ENCODE measurements at places on chromosomes 13 and 19.

DNA sequence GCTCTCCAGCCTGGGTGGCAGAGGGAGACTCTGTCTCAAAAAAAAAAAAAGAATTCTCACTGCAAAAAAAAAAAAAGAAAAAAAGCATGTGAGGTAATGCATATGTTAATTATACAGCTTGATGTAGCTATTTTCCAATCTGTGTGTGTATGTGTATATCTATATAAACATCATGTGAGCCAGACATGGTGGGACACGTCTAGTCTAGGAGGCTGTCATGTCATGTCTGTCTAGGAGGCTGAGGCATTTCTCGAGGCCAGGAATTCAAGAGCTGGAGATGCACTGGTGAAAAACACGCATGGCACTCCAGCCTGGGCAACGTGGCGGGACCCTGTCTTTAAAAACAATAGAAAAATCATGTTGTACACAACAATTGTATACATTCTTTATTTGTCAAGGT is 6.9 kb upstream of the SBK3 start:
- no peak for DNase-seq

- peak; percentile 31 for DNase-seq
Measured at GRCh38 chr19:48806818-48807589, 3.8 kb downstream of the BCAT2 start.

- no peak for DNase-seq
Measured at GRCh38 chr19:16115301-16116039, 3.8 kb downstream of the RAB8A start.

DNA sequence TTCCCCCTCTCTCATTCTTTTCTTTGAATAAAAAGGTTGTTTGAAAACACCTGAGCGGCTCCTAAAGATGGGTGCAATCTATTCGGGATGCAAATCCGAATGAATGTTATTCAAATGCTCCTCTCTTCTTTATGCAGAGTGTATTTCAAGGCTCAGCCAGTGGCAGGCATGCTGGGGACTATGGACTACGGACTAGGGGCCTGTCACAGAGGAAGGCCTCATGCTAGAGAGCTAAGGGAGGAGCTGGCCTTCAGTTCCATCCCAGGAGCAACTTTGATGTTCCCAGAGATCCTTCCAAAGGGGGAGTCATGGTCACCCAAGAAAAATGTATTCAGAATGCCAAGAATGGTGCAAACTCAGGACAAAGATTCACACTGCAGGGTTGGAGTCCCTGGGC is 9.3 kb downstream of the ALOX5AP start:
- no peak for DNase-seq

DNA sequence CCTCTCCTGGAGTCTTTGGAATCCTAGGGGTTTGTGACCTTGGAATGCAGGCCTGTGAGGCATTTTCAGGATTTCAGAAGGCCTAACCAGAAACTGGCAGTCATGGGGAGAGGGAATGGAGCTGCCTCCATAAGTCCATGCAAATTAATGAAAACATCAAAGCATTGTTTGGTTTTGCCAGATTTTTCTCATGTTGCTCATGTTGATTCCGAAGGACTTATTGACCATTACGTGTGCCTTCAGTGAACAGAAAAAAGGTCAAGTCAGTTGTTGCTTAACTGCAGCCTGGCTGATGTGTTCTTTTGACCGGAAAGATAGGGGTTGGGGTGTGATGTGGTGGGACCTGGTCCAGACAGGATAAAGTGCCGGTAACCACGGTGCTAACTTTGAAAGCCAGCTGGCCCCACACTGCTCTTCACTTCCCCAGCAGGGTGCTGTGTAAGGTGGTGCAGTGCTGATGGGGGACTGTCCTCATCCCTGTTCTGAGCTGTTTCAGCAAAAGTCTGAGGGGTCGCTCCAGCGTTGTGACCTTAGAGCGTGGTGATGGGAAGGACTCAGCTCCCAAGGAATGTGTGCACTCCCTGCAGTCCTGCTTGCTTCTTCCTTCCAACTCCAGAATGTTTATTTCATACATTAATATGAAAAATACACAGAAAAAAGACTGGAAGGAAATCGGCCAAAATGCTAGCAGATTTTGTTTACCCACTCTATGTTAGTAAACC is 3.5 kb downstream of the RNF113B start:
- DNase-seq, result no peak

GRCh38 chr13:110457361-110457760 is 104.2 kb downstream of the RAB20 start:
- no peak for DNase-seq

- no peak for DNase-seq
Measured at GRCh38 chr13:68030152-68030809, 800.1 kb upstream of the PCDH9 start.

- DNase-seq, result no peak
Measured at GRCh38 chr19:55474269-55475265, 1.9 kb upstream of the ZNF628 start.

GRCh38 chr19:45144431-45145269 is 16.1 kb downstream of the NKPD1 start:
- DNase-seq, result no peak

GRCh38 chr13:37457612-37458011 is 141.0 kb downstream of the POSTN start:
- DNase-seq, result no peak

GRCh38 chr19:42115219-42115618 is 17.0 kb downstream of the POU2F2 start:
- DNase-seq, result no peak

DNA sequence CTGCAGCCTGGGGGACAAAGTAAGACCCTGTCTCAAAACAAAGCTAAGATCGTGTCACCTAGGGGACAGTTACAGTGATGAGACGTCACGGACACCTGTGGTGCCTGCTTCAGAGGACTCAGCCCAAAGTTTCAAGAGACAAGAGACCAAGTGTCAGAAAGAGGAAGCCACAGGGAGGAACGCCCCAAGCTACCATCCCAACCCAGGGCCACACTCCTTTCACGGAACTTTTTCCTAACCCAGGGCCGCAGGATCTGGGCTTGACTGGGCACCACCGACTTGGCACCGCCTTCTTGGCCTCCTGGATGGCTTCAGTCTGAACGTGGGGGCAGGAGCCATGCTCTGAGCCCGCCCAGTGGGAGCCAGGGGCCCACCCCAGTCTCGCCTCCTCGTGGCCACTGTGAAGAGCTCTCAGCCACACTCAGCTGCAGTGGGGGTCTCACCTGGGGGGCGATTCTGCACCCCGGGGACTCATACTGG is 8.5 kb downstream of the MOB3A start:
- no peak for DNase-seq

DNA sequence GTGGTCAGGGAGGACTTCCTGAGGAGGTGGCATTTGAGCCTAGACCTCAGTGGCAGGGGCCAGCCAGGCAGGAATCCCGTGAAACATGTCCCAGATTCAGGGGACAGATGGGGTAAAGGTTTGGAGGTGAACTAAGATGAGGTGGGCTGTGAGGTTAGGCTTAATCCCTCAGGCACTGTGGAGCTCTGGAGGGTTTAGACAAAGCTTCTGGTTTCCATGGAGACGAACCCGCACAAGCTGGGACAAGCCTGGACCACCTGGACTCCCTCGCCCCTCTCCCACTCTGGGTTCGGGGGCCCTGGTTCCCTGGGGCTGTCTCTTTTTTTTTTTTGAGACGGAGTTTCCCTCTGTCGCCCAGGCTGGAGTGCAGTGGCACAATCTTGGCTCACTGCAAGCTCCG is 15.7 kb downstream of the TJP3 start:
- no peak for DNase-seq

GRCh38 chr13:77522444-77522843 is 13.1 kb upstream of the SCEL start:
- no peak for DNase-seq

DNA sequence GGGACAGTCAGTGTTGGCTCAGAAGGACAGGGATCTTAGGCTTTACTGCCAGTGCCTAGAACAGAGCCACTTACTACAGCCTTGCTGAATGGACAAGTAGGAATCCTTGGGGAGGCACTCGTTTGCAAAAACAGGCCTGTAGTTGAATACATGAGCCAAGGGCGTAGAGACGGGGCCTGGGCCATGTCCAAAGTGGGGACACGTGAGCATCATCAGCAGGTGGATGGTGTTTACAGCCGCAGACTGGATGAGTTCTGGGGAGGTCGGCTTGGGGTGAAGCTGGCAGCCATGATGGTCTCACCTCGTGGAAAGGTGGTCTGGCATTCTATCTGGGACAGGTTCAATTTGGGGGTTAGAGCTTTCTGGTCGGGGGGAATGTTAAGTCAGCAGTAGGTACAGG is 17.5 kb downstream of the RYR1 start:
- DNase-seq, result peak; percentile 81

- DNase-seq, result no peak
Measured at GRCh38 chr19:20482721-20483120, 82.9 kb downstream of the ZNF737 start.

GRCh38 chr19:32404213-32404932 is 1.2 kb upstream of the DPY19L3 start:
- DNase-seq, result no peak

DNA sequence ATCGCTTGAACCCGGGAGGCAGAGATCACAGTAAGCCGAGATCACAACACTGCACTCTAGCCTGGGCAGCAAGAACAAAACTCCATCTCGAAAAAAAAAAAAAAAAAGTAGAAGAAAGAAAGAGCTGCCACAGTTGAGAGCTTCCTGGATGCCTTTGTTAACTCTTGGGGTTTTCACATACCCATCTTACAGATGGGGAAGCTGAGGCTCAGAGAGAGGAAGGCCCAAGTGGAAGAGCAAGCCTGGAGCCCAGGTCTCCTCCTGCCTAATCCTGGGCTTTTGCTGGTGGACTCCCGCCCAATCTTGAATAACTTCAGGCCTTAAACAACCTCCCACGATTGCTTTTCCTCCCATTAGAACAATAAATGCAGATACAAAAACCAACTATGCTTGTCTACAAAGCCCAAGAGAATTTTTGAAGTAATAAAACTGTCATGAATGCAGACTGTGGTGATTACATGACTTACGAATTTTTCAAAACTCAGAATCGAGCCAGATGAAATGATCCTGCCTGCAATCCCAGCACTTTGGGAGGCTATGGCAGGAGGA is 41.7 kb downstream of the LTBP4 start:
- DNase-seq, result no peak

DNA sequence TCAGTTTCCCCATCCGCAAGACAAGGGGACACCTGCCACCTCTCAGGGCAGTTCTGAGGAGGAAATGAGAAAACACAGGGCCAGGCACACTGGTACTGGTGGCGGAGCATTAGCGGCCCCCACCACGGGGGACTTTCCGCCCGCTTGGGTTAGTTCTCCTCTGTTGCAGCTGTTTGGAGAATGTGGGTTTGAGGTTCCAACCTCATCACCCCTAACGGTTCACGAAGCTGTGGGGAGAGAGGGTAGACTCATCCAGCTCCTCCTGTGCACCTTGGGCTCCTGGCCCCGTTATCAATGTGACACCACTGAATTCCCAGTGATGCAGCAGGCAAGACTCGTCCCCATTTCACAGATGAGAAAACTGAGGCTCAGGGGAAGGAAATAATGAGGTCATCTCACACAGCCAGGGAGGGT is 10.3 kb downstream of the PTPRS start:
- no peak for DNase-seq

GRCh38 chr13:45989607-45990006 is 62.9 kb downstream of the ZC3H13 start:
- DNase-seq, result no peak

DNA sequence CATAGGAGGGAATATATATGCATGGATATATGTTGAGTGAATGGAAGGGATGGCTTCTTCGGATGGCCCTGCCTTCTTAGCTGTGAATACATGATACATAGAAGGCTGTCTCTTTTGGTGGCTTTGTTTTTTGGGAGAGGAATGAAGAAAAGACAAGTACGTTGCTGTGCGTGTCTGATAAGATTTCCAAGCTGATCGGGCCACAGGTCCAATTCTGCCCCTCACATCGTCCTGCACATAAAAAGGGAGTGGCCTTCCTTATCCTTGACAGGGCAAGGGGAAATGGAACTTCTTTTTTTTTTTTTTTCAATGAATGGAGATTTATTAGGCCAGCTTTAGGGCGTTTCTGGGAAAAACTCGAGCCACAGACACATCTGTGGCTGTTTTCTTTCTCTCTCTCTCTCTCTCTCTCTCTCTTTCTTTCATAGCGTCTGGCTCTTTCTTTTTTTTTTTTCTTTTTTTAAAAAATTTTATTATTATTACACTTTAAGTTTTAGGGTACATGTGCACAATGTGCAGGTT is 103.8 kb upstream of the SPATA13 start:
- DNase-seq, result no peak

DNA sequence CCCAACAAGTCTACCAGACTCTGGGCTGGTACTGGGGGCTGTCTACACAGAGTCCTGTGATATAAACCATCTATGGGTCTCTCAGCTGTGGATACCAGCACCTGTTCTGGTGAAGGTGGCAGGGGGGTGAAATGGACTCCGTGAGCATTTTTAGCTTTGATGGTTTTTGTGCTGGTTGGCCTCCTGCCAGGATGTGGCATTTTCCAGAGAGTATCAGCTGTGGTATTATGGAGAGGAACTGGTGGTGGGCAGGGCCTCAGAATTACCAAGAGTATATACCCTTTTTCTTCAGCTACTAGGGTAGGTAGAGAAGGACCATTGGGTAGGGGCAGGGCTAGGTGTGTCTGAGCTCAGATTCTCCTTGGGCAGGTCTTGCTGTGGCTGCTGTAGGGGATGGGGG is 1920.9 kb upstream of the PCDH20 start:
- no peak for DNase-seq

DNA sequence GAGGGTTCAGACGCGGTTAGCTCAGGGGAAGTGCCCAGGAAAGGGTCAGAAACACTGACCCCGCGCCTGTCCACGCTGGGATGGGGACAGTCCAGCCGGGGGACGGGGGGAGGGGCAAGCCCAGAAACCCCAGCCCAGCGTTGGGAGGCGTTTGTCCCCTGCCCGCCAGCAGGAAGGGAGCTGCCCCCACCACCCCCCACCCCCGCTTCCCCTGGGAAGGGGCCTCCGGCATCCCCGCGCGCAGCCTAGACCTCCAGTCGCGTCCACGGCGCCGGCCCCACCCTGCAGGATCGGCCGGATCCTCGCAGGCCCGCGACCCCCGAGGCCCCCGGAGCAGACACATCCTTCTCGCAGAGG is 277 bp downstream of the GIPC1 start:
- DNase-seq, result no peak

DNA sequence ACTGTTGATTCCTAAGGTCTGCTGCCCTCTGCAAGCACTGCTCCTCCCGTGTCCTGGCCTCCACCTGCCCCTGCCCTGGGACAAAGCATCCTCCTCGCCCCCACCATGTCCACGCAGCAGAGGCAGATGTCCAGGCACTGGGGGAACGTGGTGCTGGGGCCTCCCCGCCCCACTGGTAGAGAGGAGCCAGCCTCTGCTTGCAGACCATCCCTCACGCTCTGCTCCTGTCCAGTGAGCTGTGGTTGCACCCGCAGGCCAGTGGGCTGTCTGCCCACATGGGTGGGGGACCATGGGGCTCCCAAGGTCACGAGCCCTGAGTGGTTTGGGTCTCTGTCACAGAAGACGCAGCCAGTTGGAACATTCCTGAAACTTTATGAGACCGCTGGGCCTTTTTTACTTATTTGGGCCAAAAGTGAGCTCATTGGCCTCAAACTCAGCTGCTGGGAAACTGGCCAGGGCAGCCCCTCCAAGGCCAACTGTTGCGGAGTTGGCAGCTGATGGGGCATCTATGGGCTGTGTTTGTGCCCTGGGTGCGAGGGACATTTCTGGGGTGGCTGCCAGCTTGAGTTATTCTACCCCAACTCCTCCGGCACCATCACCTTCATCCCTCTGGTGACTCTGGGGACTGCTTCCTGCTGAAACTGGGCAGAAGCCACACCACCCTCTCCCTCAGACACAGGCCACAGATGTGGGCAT is 64.8 kb upstream of the F7 start:
- no peak for DNase-seq
